ENCODE measurements at places on chromosomes 7 and 10.
A peak's percentile ranks its signal among the peaks of the same experiment; 100 is the strongest.

GRCh38 chr10:53833908-53834307 lies 967.1 kb downstream of the PCDH15 start:
- DNase-seq, result no peak

- no peak for DNase-seq
These were observed 10.5 kb upstream of the SRPK2 start for GRCh38 chr7:105399043-105399725.

DNA sequence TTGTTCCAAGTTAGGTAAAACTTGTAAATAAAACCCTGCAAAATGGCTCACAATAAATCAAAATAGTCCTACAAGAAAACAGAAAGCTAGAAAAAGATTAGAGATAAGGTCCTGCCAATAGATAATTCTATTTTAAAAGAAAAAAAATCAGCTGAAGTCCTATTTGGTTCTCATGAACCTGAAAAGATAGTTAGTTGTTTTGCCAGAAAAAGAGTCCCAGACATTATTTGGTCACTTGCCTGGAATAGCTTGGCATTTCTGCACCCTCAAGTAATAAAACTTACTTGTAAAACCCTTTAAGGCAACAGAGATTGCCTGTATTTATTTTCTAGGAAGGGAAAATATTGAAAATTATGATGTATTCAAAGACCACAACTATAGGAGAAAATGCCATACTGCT lies 47.7 kb downstream of the LRRN3 start:
- no peak for DNase-seq

- no peak for DNase-seq
These were observed 127.3 kb upstream of the RHEB start for GRCh38 chr7:151647006-151647405.

GRCh38 chr7:30791114-30791513 lies 19.9 kb downstream of the MINDY4 start:
- no peak for DNase-seq

DNA sequence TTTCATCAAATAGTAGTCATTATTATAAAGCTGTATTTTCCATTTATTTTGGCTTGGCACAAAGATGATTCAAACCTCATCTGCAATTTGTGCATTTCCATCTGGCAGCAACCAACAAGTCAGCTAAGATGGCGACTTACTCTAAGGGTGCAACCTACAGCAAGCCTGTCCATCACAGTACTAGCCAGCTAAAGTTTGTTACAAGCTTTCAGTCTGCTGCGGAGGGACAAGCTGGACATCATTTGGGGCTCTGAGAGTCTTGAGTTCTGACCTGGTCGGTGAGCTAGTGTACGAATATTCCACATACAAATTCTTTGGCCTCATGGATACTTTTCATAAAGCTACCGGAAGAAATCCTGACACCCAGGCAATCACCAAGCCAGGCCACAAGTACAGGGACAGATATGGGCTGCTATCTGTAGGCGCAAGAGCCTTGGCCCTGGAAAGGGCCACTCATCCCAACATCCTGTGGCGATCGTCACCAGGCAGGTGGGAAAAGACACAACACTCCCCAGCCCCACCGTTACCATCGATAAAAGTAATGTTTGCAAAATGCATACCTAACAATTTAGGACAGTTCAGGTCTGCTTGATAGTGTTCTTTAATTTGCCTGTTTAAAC lies 307.6 kb downstream of the SKIDA1 start:
- DNase-seq, result no peak

DNA sequence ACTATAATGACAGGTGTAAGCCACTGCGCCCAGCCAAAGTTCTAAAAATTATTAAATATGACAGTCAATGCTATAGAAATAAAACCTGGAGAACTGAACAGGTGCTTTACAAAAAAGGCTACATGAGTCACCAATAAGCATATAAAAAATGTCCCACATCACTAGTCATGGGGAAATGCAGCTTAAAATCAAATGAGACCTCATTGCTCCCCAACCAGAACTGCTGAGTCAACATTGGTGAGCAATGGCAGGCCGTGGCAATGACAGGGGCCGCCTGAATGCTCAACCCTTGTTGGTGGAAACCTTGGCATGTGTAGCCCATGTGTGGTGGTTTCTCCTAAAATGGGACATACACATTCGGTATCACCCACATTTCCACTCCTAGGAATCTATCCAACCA lies 352.3 kb upstream of the KLF6 start:
- DNase-seq, result no peak

GRCh38 chr10:110172155-110172554 lies 35.2 kb upstream of the MXI1 start:
- DNase-seq, result no peak

DNA sequence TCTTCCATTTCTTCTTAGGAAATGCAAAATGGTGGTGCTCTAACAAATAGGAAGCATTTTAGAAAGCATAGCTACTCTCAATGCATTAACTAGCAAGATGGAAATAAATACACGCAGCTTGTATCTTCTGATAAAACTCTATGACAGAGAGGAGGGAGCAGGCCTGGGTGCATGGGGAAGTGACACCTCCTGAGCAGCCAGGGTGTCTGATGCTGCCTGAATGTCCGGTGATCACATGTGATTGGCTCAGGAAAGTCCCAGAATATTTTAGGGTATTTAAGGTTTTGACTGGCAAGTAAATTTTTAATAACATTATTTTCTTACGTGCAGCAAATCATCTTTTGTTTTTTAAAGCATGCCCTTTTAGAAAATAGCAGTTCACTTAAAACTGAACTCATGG lies 261.0 kb upstream of the KLF6 start:
- DNase-seq, result no peak

- DNase-seq, result no peak
These were observed 6.3 kb downstream of the COL28A1 start for GRCh38 chr7:7529328-7529727.

- peak; percentile 1 for DNase-seq
These were observed 32.0 kb upstream of the EN2 start for GRCh38 chr7:155425887-155426286.

- no peak for DNase-seq
These were observed 163.1 kb downstream of the ADK start for GRCh38 chr10:74314166-74314565.

DNA sequence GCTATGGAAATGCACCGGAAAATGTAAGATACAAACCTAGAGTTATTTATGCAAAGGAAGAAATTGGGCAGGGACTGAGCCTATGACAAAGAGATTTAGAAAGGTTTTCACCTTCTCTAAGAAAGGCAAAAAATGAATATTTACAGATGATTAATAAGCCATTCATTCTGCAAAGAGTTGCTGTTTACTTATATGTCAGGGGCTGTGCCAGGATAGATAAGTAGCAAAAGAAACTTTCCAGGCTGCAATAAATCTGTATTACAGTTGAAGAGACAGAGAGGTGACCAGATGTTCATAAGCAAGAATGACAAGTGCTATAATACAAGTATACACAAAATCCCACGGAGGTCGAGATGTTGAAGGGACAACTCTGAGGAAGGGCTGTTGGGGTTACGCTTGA lies 299.6 kb downstream of the CALN1 start:
- DNase-seq, result no peak
